Dermis microvascular lymphatic vessel endothelial cell (primary cell): ENCODE measurements at places on chromosomes 3 and 15. TPM values are rescaled to one million over a fixed set of nuclear protein-coding genes. Genes with fewer than 3 reads are reported as not detected.
A peak's percentile ranks its signal among the peaks of the same experiment; 100 is the strongest.

Gene CACNA2D3
- not detected in 2 replicates for total RNA-seq

Gene DTX3L
- total RNA-seq, result 18.1 and 21.4 TPM in 2 replicates

GRCh38 chr3:187737368-187738070 lies 7.7 kb downstream of the BCL6 start:
- peak; percentile 82 for DNase-seq

GRCh38 chr3:185176750-185177359 lies 24.0 kb upstream of the C3orf70 start:
- DNase-seq, result no peak

- DNase-seq, result no peak
Observed at GRCh38 chr3:4797201-4797705, 182.0 kb upstream of the BHLHE40 start.

GRCh38 chr15:95468820-95469219 lies 861.7 kb upstream of the NR2F2 start:
- DNase-seq, result peak; percentile 15
